ENCODE measurements at places on chromosomes 16 and 17. TPM values are rescaled to one million over a fixed set of nuclear protein-coding genes. Genes with fewer than 3 reads are reported as not detected.

The PITPNC1 gene
- total RNA-seq = 4.0 TPM

The SERPINF2 gene
- total RNA-seq = 0.05 TPM

The CMTM4 gene
- total RNA-seq = 15.2 TPM

- DNase-seq = peak; percentile 69
These were observed 280.9 kb downstream of the MAP2K4 start for GRCh38 chr17:12301551-12301950.

GRCh38 chr17:74478420-74479100 lies 12.1 kb downstream of the CD300A start:
- DNase-seq = peak; percentile 36

DNA sequence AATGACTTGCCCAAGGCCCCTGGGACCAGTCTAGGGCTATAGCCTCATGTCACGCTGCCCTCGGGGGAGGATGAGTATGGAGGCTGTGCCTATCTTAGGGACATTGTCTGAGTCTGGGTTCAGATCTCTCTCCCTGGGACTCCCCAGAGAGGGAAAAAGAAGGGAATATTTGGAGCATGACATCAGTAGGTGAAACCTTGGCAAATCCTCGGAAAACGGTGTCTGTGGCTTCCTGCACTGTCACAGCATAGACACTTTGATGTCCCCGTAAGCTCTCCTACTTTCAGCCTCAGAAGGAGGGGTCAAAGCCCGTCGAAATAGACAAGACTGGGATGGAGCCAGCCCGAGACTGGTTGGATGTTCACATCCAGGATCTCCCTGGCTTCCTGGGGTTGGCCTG lies 11.3 kb downstream of the MEOX1 start:
- no peak for DNase-seq

DNA sequence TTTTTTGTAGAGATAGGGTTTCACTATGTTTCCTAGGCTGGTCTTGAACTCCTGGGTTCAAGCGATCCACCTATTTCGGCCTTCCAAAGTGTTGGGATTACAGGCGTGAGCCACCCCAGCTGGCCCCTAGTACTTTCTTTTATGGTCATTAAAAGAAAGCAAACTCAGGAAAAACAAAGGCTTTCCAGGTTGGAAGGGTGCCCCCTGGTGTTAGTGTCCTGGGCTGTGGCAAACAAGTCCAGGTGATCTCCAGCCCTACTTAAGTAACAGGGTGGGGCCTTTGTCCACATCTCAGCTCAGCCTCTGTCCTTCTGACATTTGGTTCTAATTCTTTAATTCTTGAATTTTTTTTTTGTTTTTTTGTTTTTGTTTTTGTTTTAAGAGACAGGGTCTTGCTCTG lies 6.9 kb downstream of the IGFBP4 start:
- DNase-seq = no peak

DNA sequence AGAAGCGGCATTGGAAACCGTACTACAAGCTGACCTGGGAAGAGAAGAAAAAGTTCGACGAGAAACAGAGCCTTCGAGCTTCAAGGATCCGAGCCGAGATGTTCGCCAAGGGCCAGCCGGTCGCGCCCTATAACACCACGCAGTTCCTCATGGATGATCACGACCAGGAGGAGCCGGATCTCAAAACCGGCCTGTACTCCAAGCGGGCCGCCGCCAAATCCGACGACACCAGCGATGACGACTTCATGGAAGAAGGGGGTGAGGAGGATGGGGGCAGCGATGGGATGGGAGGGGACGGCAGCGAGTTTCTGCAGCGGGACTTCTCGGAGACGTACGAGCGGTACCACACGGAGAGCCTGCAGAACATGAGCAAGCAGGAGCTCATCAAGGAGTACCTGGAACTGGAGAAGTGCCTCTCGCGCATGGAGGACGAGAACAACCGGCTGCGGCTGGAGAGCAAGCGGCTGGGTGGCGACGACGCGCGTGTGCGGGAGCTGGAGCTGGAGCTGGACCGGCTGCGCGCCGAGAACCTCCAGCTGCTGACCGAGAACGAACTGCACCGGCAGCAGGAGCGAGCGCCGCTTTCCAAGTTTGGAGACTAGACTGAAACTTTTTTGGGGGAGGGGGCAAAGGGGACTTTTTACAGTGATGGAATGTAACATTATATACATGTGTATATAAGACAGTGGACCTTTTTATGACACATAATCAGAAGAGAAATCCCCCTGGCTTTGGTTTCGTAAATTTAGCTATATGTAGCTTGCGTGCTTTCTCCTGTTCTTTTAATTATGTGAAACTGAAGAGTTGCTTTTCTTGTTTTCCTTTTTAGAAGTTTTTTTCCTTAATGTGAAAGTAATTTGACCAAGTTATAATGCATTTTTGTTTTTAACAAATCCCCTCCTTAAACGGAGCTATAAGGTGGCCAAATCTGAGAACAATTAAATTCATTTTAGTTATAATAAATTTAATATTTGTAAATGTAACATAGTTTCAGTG lies 1.7 kb downstream of the HEXIM1 start:
- DNase-seq = peak; percentile 64

- no peak for DNase-seq
These were observed 73.0 kb upstream of the CNTNAP4 start for GRCh38 chr16:76204249-76204648.

DNA sequence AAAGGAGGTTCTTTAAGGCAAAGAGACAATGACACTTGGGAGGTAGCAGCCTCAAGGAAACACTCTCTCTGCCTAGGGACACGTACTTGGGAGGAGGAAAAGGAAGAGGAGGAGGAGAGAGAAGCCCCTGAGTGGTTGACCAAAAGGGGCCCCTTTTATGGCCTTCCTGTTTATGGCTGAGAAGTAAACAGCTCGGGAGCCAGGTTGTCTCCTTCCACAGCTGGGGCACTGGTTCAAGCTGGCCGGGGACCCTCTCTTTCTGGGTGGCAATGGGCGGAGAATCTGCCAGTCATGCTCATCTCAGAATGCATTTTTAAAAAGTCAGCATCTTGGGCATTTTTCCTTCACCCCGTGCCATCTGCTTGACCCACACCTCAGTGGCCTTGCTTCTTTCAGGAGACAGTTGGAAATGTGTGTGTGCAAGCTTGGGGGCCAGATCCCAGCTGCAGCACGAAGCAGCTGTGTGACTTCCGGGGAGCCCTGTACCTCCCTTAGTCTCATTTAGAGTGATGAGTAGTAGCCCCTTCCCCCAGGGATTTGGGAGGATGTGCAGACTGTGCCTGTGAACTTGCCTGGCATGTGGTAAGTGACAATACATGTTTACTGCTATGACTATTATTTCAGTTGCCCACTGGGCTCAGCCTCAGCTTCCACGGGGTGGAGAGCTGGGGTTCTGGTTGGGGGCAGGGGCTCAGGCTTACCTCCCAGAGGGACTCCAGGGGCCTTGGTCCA lies 33.8 kb upstream of the SALL1 start:
- DNase-seq = no peak

GRCh38 chr17:48609759-48610281 lies 997 bp downstream of the HOXB7 start:
- DNase-seq = no peak

DNA sequence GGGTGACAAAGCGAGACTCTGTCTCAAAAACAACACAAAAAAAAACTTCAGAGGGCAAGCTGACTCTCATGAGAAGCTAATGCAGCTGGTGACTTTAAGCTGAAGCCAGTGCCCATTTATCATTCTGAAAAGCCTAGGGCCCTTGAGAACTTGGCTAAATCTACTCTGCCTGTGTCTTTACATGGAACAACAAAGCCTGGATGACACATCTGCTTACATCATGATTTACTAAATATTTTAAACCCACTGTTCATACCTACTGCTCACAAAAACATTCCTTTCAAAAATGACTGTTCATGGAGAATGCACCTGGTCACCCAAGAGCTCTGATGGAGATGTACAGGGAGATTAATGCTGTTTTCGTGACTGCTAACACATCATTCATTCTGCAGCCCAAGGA lies 6.1 kb upstream of the ALOX12 start:
- DNase-seq = peak; percentile 22

GRCh38 chr17:36493956-36494355 lies 7.5 kb downstream of the ZNHIT3 start:
- peak; percentile 28 for DNase-seq

Data from M059J (cell line).